Activated naive CD4-positive, alpha-beta T cell (primary cell): ENCODE measurements at places on chromosomes 5 and 9.

- no peak for DNase-seq
Observed at GRCh38 chr5:113909782-113910181, 396.3 kb downstream of the YTHDC2 start.

DNA sequence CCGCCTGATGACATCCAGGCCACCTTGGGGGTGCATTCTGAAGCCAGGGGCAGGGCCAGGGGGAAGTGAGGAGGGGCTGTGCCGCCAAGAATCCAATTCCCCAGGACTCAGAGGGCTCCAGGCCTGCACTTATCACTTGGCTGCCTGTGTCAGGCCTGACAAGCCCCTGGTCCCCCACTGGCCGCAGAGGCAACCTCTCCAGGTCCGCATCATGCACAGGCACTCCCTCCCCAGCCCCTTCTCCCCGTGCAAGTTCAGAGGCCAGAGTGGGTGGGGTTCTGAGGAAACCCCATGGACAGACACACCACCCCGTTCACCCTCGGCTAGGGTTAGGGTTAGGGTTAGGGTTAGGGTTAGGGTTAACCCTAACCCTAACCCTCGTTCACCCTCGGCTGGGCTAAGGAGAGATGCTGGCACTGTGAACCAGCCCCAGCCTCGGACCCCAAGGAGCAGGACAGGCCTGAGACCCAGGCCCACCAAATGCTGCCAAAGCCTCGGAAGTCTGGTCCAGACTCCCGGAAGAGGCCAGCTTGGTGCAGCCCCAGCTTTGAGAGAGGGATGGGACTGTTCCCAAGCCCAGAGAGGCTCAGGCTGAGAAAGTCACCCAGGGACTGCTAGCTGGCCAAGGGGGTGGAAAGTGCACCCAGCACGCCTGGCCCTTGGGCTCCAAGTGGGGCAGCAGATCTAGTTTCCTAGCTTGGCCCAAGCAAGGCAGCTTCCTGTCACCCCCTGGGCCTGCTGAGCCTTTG, 4.9 kb downstream of the LCN2 start:
- no peak for DNase-seq

DNA sequence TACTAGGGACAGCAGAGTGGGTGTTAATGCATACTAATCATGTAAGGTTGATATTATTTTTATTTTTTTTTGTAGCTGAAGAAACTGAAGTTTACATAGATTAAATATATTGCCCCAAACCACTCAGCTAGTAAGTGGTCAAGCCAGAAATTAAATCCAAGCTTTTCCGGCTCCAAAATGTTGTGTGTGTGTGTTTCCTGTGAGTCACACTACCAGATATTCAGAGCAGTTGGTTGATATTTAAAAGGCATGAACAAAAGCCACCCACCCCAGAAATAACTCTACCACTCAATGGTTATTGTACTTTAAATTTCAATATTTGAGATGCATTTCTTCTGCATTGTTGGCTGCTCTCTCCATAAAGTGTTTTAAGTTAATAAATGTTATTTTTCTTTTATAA, 29.5 kb downstream of the KCNN2 start:
- no peak for DNase-seq

GRCh38 chr5:166786889-166787288, 1504.6 kb upstream of the WWC1 start:
- no peak for DNase-seq

- DNase-seq, result no peak
Observed at GRCh38 chr5:91343916-91344315, 39.2 kb downstream of the ARRDC3 start.
